Foreskin keratinocyte (primary cell): ENCODE measurements at places on chromosomes 12 and 14. TPM values are rescaled to one million over a fixed set of nuclear protein-coding genes. Genes with fewer than 3 reads are reported as not detected.

C12orf54 gene
- total RNA-seq: 4.3 and 5.7 TPM in 2 replicates

HOXC10 gene
- total RNA-seq: 19.6 and 23.0 TPM in 2 replicates

SERPINA6 gene
- not detected in 2 replicates for total RNA-seq

AGAP2 gene
- total RNA-seq: 0.35 and 0.82 TPM in 2 replicates

TRPV4 gene
- 0.82 and 1.5 TPM in 2 replicates for total RNA-seq

EAPP gene
- total RNA-seq: 27.6 and 29.0 TPM in 2 replicates

ABCD2 gene
- 0.03 and 0.04 TPM in 2 replicates for total RNA-seq

SERPINA1 gene
- total RNA-seq: 0.14 and 0.20 TPM in 2 replicates

PMEL gene
- 0.85 and 1.3 TPM in 2 replicates for total RNA-seq

PRKAB1 gene
- 15.2 and 18.6 TPM in 2 replicates for total RNA-seq

ACOT6 gene
- total RNA-seq: not detected in 2 replicates

ADCY4 gene
- 0.49 and 1.1 TPM in 2 replicates for total RNA-seq

EML5 gene
- total RNA-seq: 0.39 and 0.78 TPM in 2 replicates

SMOC1 gene
- total RNA-seq: 23.1 and 49.3 TPM in 2 replicates

OTOGL gene
- not detected in 2 replicates for total RNA-seq

ACVR1B gene
- 14.0 and 14.3 TPM in 2 replicates for total RNA-seq

TCTN2 gene
- total RNA-seq: 8.4 and 8.8 TPM in 2 replicates

GRCh38 chr12:116146386-116146785, 131.1 kb downstream of the MED13L start:
- DNase-seq: no peak

DNA sequence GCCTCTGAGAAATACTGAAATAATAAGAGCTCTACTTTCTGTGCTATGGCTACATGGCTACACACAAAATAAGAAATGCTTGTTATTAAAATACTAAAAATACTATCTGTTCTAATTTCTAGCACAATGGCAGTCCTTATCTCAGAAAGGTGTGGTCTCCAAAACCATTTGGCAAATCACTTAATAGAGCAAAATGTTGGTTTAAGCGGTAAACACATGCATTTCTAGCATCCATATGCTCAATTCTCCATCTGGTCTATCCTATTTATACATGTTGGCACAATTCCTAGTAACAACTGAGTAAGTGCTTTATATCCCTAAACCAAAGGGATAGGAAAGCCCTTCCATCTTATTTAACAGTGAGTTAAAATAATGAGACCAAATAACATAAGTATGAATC, 107.0 kb downstream of the PAPLN start:
- DNase-seq: no peak

- peak; percentile 62 for DNase-seq
Measured at GRCh38 chr12:47504775-47505446, 200.9 kb downstream of the RPAP3 start.

DNA sequence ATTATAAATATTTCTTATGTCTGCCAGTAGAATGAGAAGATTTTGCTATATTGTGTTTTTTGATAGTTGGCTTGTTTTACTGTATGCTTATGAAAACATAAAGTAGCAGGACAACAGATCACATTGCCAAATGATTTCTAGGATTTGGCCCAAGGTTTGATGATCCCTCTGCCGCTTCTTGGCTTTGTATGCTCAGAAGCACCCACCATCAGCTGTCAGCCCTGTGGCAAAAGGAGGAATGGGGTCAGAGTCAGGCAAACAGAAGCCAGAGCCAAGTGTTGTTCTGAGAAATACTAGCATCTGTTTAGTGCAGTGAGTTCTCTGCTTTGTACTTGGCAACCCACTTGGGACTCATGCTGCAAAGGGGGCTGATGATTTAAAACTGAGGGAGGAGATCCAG, 152.2 kb downstream of the PDE3A start:
- no peak for DNase-seq

- DNase-seq: peak; percentile 18
Measured at GRCh38 chr12:106861984-106862916, 87.8 kb downstream of the RIC8B start.

DNA sequence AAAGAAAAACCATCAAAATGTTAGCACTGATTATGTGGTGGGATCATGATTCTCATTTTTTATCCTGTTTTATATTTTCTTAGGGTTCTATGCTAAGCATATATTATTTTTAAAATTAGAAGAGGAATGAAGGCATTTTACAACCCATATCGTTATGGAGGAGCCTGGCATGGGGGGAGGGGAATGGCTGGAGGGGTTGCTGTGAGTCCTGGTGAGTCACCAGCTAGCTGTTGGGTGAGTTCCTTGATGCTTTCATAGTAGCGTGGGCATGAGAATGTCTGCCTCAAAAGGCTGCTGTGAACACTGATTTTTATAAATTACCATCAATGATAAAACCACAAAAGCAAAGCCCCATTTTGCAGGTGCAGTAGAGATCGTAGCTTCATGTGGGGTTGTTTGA, 46.9 kb downstream of the C14orf132 start:
- no peak for DNase-seq

- DNase-seq: no peak
Measured at GRCh38 chr14:99284254-99285004, 12.4 kb upstream of the BCL11B start.

DNA sequence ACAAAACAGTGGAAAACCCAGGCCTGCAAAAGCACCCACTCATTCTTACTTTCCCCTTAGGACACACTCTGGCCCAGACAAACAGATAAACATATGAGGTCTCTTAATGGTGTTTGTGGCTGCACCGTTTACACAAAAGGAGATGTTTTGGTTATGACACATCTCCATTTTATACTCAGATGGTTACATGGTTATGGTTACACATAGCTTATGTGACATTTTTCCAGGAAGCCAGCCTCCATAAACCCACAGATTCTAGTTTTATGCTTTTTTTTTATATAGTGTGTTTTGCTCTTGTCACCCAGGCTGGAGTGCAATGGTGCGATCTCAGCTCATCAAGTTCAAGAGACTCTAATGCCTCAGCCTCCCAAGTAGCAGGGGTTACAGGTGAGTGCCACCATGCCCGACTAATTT, 3.5 kb upstream of the KLRD1 start:
- peak; percentile 40 for DNase-seq

DNA sequence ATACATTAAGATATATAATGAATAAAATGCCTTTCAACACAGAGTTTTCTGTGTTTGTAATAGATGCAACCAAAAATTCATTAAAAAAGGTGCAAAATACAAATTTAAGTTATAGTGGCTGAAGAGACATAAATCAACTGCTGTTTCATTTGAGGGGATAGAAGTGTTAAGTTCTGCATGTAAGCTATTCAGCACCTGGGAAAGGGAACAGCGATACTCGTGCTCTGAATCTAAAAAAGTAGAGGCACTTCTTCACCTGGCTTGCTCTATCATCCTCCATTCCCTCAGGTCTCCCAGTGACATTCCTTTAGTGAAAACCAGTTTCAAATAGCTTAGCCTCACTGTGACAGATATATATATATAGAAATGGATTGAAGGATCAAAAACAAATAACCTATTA, 222.6 kb downstream of the ACSS3 start:
- no peak for DNase-seq

DNA sequence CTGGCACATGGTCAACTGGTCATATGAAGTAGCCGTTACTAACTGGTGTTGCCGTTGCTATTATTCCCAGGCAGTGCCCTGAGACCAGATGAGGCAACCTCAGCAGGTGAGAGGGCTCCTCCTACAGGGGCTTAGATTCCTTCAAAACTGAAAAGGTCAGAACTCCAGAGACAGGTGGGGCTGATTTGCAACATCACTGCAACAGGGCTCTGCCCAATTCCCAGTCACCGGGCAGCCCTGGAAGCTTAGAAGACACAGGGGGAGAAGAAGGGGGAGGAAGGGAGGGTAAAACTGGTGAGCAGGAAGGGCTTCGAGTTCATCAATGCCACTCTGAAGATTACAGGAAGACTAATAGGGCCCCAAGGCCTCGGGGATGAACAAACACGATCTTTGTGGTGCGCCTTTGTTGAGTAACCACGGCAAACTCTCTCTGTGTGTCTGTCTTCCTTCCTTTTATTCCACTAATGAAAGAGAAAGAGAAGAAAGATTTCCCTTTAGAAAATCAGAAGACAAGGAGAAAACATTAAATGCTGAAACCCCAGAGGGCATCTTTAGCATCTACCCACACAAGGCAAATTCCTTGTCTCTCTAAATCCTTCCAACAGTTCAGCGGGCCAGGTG, 749.1 kb upstream of the TBX3 start:
- DNase-seq: no peak

DNA sequence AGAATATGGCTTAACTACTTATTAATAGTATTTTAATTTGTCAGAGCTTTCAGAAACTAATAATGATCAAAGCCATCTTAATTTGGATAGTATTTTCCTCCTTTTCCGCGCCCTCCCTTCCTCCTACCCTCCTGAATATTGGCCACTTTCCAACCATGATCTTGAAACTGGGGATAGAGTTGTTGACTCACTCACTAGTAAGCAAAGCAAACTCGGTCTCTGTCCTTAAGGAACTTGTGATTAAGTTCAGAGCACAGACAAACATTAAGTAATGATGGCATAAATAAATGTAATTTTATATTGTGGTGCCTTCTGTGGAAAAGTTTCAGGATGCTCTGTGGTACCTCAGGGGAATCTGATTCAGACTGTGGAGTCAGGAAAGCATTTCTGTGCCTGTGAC, 75.7 kb downstream of the LRRK2 start:
- DNase-seq: no peak

GRCh38 chr12:7144414-7145120, 14.4 kb downstream of the CLSTN3 start:
- no peak for DNase-seq

DNA sequence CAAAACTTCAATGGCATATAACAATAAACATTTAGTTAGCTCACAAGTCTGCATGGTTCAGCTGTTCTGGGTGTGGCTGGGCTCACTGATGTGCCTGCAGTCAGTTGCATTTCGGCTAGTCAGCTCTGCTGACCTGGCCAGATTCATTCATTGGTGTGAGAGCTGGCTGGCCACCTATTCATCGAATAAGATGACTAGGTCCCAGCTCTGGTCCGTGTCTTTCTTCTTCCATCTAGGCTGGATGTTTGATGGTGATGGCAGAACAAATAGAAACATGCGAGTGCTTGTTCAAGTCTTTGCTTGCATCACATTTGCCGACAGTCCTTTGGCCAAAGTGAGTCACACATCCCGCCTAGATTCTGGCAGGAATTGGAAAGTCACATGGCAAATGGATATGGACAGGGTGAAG, 203.3 kb upstream of the CRY1 start:
- DNase-seq: peak; percentile 95

GRCh38 chr14:72169521-72169920, 237.3 kb downstream of the RGS6 start:
- no peak for DNase-seq

- DNase-seq: peak; percentile 32
Measured at GRCh38 chr14:75283162-75283832, 4.7 kb downstream of the FOS start.

DNA sequence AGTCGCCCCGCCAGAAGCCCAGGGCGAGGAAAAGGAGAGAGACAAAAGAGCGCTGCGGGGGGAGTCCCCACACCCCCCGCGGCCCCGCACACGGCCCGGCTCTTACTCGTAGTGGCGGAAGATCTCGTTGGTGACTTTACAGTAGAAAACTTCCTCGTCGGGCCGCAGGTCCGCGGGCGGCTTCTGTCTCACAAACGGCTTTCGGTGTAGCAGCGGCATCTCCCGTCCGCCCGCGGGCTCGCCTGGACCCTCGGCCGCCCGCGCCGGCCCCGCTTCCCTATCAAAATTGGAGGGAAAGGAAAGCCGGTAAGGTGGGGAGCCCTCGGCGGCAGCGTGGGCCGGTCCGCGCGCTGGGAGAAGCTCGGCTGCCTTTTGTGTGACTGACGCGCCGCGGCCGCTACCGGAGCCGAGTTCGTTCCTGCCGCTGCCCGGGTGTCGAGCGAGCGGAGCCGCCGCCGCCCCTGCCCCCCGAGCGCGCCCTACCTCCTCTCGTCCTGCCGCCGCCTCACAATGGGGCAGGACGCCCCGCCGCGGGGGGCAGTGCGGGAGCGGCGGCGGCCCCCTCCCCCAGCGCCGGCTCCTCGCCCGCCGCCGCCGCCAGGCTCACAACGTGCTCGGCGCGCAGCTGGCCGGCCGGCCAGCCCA, 652 bp downstream of the BAZ1A start:
- peak; percentile 29 for DNase-seq

DNA sequence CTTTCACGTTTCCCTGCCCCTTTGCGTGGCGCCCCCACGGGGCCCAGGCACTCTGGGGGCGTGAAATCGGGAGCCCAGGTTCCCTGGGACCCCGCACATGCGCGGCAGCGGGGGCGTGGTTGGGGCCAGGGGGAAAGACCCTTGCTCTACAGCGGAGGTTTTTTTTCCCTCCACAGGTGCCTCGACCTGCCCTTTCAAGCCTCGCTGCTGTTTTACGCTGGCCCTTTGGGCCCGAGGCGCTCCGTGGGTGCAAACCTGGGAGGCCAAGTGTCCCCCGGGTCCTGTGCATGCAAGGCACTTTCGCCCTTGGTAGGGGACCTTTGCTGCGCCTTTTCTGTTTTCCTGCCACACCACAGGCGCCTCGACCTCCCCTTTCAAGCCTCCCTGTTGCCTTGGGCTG, 329.8 kb downstream of the ALG10 start:
- DNase-seq: no peak

- DNase-seq: no peak
Measured at GRCh38 chr14:25140411-25140810, 90.5 kb upstream of the STXBP6 start.

DNA sequence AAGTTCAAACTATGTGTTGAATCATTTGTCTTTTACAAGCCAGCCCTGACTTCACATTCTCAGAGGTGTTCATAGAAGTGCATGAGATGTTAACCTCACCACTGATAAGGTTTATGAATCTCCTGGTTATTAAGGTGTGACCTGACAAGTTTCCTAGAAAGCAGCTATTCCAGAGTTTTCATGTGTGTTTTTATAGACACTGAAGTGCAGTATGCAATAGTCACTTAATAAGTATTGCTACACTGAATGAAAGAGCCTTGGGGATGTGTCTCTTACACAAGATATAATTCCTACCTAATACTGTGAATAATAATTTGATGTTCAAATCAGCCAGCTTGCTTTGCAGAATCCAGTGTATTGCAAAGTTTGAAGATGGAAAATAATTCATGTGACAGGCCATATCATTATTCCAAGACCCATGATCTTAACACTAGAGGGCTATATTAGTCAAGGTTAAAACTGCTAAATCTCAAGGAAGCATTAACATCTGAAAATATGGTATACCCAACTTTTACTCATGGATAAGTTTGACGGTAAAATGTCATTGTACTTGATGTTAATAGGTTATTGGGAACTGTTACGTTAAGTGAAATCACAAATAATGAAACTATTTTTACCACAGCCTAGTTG, 13.0 kb downstream of the SLC25A3 start:
- DNase-seq: no peak
